ENCODE measurements at places on chromosomes 4 and X.

DNA sequence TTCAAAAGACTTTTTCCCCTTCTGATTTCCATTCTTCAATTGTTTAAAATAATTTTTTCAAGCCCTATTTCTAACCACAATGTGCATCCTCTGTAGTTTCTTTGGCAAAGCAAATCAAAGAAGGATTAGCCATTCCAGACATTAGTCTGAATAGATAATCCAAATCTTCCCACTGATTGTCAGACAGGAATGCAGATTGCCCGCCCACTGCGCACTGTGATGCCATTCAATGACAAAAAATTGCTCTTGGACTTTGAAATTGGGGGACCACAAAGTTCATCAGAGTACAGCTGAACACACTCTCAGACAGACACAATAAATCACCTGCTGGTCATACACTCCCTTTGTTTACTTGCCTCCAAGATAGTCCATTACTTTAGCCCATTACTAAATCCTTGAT lies 216.5 kb upstream of the DKK2 start:
- DNase-seq, result no peak

DNA sequence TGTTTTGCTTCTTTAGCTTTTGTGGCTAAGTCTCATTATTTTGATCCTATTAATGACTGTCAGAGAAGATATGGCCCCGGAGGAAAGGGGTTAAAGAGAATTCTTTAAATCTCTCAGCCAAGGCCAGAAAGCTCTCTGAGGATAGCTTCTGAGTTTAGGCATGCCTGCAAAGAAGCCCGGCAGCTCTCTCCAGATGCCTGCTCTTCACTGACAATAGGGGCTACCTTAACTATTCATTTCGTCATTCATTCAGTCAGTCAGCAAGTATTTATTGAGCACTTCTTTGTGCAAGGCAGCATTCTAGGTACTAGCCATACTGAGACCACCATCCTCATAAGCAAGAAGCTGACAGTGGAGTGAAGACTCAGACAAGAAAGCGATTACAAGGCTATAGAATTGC lies 34.0 kb upstream of the BMP15 start:
- DNase-seq, result no peak

GRCh38 chr4:60726779-60727178 lies 473.3 kb upstream of the ADGRL3 start:
- DNase-seq, result no peak

- peak; percentile 75 for DNase-seq
These were observed 111.7 kb upstream of the RPS6KA3 start for GRCh38 chrX:20378233-20378920.

GRCh38 chr4:137961051-137961438 lies 281.1 kb downstream of the SLC7A11 start:
- no peak for DNase-seq

- no peak for DNase-seq
These were observed 98.9 kb downstream of the GPR82 start for GRCh38 chrX:41822892-41823291.

DNA sequence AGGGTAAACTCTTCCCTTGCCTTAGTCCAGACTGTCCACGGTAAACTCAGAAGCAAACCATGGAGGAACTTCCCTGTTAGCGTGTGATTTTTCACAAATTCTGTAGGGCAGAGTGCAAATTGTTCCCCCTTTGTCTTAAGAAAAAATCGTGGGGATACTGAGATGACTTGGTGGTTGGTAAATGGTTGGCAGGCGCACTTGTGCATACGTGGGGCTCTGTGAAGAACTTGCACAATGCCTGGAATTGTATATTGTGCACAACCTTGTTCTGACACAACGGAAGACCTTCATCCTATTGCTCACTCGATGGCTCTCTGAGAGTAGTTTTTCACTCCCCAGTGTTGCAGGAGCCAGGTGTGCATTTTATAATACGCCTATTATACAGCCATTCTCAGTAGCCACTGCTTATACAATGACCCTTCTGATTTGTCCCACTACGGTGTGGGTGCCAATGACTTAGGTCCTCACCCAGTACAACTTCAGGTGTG lies 150.0 kb downstream of the SPRY1 start:
- DNase-seq, result no peak

- no peak for DNase-seq
These were observed 32.2 kb downstream of the TFDP3 start for GRCh38 chrX:133185938-133186337.

DNA sequence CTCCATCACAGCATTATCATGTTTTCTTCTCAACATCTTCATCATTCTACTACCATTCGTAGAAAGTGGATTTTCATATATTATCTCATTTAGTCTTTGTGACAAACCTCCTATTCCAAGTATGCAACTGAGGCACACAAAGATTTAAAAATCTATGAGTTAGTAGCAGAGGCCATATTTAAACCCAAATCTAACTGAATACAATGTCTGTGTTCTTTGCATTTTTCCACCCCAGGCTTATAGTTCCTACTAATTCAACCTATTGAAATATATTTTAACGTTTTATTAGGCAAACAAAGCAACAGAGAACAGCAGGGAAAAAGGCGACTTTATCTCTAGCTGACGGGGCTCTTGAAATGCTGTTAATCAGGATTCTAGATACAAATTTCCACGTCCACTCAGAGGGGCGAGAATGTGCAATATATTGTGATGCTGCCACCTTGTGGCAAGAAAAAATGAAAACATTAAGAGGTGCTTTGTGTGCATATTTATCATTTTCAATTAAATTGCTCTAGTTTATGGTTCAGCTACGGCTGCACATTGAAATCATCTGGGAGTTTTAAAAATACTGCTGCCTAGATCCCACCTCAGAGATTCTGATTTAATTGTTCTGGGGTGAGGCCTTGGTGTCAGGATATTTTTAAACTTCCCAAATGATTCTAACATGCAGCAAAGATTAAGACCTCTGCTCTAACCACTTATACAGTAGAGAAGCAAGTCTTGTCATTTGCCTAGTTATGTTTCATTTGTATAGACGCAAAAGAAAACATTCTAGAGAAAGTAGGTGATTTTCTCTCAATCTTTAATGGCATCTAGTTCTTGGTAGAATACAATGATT lies 315.9 kb downstream of the MAPK10 start:
- peak; percentile 39 for DNase-seq

- peak; percentile 70 for DNase-seq
These were observed 274.6 kb downstream of the NAF1 start for GRCh38 chr4:162891788-162892707.

GRCh38 chr4:3044870-3045819 lies 29.2 kb downstream of the HTT-AS start:
- peak; percentile 65 for DNase-seq

DNA sequence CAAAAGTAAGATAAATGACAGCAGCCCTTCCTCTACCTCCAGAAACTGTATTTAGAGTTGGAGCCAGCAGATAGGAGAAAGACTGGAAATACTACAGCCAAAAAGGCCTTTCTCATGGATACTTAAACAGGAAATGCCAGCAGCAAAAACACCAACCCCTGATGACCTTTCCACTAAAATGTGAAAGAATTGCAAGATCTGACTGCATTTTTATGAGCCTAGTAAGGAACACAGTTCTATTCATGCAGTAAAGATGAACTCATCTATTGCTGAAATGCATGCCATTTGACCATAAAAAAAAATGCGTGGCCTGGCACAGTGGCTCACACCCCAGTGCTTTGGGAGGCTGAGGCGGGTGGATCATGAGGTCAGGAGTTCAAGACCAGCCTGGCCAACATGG lies 19.9 kb downstream of the ABCG2 start:
- DNase-seq, result no peak

- DNase-seq, result peak; percentile 22
These were observed 108.8 kb downstream of the SPRY1 start for GRCh38 chr4:123505095-123506010.

GRCh38 chr4:1964443-1964842 lies 44.3 kb downstream of the NELFA start:
- DNase-seq, result no peak

GRCh38 chr4:37892641-37893040 lies 1.8 kb downstream of the TBC1D1 start:
- peak; percentile 55 for DNase-seq

DNA sequence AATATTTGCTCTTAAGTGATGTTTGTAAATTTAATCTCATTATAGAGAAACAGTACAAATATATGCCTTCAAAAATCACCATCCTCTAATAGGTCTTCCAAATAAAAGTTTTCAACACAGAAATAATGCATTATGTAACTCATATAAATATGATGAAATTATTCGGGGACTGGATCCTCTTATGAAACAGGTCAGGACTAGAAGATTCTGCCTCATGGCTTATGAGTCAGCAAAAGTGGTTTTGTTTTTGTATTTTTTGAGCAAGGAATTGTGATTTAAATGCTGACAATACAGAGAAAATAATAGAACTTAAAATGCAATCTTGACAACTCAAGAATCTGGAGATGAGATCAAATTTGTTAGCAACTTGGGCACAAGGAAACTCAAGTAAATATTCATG lies 179.7 kb upstream of the NDP start:
- no peak for DNase-seq

DNA sequence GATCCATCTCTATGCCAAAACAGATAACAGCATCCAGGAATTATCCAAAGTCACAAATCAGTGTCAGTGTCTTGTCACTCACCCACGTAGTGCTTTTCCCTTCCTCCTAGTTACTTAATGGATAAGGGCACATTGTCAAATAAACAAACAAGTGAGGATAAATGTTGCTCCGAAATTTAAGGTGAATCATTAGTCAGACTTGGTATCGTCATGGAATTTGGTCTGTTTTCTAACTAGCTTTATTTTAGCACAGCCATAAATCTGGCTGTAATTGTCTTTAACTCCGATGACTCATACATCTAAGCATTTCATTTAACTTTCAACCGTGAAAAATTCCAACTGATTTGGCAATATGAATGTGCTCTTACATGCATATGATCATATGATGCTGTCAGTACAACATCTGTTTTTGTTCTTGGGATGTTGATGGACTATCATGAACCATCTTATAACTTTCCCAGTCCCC lies 83.3 kb downstream of the SNCA start:
- no peak for DNase-seq

GRCh38 chr4:108651014-108651791 lies 804 bp downstream of the OSTC start:
- DNase-seq, result peak; percentile 29

DNA sequence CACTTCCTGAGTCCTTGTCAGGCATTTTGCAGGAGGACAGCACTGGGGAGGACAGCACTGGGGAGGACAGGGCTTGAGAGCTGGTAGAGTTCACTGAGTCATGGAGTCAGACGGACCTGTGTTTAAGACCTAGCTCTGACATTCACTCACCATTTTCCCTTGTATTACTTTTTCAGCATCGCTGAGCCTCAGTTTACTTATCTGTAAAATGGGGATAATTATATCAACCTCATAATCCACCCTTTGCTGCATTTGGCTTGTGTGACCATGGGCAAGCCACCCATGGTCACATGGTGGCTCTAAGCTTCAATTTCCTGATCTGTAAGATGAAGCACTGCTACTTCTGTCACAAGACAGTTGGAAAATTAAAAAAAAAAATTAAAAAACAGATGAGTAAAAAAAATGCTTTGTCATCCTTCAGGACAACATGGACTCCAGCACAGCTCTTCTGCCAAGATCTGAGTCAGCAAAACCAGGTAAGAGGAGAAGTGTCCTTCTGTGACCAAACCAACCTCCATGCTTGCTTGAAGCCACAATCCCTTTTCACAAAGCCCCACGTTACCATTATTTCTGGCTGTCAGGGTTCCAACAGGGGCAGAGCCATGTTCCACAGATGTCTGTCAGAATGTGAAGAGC lies 275.5 kb downstream of the RAB28 start:
- no peak for DNase-seq

DNA sequence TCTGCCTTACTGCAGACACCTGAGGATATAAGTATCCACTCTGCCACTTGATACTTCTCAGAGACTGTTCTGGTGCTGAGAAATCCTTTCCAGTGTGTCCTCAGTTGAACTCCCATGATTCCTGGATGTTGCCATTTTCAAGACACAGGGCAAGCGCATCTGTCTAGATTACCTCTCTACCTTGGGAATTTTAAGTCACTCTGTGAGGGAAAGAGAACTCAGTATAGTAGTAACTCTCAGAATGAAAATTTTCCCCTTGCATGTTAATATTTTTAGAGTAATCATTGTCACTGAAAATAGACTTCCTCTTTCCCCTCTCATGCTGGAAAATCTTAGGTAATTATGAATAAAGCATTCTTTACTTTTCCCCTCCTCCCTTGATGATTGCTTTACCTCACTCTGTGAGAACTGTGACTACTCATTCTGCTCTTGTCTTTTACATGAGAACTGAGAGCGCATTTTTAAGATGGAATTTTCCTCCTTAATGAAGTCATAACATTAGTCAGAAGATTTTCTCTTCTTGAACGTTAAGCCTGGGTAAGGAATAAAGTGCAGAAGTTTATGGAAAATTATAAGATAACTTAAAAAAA lies 45.0 kb downstream of the TET2 start:
- peak; percentile 59 for DNase-seq

DNA sequence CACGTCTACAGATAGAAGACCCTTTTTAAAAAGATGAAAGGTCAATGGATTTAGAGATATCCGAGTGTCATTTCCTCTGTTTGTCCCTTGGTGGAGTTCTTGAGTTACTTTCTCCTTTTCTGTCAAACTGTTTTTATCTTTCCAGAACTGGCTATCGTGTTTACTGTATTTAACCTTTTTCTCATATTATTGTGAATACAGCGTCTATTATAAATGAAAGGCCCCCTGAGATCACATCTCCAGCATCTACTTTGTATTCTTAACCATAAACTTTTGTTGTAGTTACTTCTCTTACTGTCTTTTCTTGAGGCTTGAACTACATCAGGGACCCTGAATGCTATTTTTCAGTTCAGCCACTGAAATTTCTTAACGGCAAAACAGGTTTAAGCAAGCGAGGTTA lies 4.0 kb upstream of the PCDH7 start:
- no peak for DNase-seq

GRCh38 chr4:109248322-109248900 lies 54.0 kb downstream of the COL25A1 start:
- no peak for DNase-seq

GRCh38 chr4:57442831-57443291 lies 332.7 kb upstream of the IGFBP7 start:
- DNase-seq, result peak; percentile 11

GRCh38 chr4:55397520-55398321 lies 2.0 kb downstream of the TMEM165 start:
- DNase-seq, result peak; percentile 17

DNA sequence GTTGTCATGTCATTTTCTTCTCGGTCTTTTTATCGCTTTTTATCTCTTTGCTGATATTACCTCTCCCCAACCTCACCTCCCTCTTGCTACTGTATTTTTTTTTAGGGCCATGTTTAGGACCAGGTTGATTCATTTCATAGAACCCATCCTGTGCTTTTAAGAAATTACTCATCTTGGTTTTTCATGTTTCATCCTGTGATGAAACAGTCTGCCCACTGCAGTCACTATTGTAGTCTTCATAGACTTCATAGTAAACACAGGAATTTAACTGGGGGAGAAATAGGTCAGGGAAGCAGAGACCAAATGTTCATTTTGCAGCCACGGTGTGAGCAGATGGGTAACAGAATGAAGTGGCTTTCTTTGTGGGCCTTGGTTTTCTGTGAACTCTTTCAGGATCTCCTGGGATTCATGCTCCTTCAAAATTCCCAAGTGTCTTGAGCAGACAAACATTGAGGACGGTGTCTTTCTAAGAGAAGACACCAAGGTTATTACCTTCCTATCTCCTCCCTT lies 161.8 kb downstream of the NAA11 start:
- peak; percentile 48 for DNase-seq
